ENCODE measurements at places on chromosomes 7 and 10.

GRCh38 chr10:62214364-62214874 is 54.2 kb downstream of the RTKN2 start:
- no peak for DNase-seq

- no peak for DNase-seq
These were observed 564.5 kb upstream of the IGFBP3 start for GRCh38 chr7:46485481-46486065.

GRCh38 chr7:136655414-136655813 is 213.0 kb upstream of the CHRM2 start:
- no peak for DNase-seq

DNA sequence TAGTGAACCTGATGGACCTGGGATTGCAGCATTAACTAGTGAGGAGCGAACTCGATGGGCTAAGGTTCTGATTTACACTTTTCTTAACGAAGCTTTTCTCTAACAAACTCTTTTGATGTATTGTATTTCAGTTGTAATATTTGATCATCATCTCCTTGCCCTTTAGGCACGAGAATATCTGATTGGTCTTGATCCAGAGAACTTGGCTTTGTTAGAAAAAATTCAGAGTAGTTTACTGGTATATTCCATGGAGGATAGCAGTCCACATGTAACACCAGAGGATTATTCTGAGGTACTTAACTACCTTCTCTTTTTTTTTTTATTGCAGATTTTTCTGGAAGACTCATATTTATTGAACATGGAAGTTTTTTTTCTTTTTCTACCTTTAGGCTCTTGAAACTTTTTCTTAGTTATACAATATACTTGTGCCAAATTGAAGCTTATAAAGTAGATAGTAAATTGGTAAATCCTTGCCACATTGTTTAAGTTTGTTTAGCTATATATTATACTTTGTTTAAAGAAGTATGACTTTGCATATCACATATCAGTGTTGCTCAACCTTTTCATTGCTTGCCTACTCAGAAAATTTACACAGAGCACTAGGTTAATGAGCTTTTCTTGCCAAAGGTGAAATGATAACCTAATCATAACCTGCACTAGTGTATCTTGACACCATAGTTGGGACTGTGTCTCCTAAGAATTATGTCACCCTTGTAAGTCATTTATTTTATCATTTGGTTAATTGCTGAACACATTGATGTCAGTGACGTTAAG is 30.4 kb downstream of the CROT start:
- DNase-seq, result no peak

- DNase-seq, result no peak
These were observed 285.2 kb downstream of the AUTS2 start for GRCh38 chr7:69883399-69883891.

DNA sequence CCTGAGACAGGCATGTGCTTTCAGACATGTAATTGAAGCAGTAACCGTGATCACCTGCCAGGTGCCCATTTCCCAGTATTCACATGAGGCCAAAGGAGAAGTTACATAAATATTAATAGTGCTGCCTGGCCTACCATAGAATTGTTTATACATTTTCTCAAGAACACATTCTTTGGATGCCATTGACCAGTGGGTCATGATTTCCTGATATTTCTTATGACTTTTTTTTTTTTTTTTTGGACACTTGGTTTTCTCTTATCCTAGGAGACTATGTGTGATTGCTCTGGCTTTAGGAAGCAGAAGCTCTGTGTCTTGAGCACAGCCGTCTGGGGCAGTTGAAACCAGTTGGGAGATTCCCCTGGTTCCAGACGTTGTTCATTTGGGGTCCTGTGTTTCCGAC is 143.9 kb upstream of the NPS start:
- DNase-seq, result no peak

- DNase-seq, result no peak
These were observed 52.0 kb downstream of the FAS start for GRCh38 chr10:89042562-89042961.

DNA sequence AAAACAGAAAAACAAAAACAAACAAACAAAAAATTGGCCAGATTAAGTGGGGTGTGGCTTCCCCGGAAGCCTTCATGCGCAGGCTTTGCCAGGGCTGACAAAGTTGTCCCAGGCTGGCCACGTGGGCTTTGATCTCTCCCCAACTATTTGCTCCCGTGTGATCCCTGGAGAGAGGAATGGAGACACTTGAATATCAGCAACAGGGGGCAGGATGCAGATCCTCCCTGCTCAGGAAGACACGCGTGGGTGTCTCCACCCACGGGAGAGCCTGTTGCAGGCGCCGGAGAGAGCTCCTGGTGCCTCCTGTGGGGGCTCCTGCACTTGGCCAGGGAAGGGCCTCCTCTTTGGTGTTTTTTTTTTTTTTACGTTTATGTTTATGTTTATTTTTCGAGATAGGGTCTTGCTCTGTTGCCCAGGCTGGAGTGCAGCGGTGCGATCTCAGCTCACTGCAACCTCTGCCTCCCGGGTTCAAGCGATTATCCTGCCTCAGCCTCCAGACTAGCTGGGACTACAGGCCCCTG is 19.0 kb downstream of the TRIM56 start:
- no peak for DNase-seq

- DNase-seq, result no peak
These were observed 180.0 kb downstream of the PARD3 start for GRCh38 chr10:34635111-34635510.

DNA sequence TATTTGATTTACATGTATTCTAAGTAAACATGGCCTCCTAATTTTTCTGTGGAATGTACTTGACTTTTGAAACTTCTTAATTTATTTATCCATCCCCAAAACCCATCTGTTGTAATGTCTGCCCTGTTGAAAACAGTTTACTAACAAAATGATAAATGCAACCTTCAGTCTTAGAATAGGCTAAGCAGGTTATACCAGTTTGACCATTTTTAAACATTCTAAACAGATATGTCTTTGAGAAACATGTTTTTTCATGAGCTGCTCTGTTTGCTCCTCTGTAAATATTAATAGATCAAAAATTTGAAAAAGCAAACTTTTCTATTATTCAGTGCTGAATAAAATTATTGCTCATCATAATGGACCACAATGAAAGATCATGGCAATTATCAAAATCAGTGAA is 33.4 kb upstream of the NRBF2 start:
- no peak for DNase-seq

- no peak for DNase-seq
These were observed 138.0 kb upstream of the KLF6 start for GRCh38 chr10:3923033-3923432.

GRCh38 chr10:31087011-31087410 is 55.3 kb upstream of the ZNF438 start:
- no peak for DNase-seq

DNA sequence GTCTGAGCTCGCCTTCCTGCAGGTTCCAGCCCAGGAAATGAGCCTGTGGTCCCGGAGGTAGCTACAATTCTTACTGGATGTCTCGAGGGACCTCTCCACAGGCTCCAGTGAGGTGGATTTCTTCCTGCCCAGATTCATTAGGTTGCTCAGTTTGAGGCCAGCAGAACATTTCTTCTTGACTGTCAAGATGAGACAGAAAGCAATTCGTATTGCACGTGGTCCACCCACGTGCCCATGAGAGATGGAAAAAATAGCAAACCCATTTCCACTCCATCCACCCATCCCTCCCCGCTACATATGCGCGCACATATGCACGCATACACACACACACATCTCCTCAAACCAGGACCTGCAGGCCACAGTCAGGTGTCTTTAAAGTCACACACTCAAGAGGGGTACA is 68.7 kb downstream of the VWA2 start:
- DNase-seq, result no peak

GRCh38 chr7:150751702-150752101 is 14.5 kb downstream of the GIMAP5 start:
- no peak for DNase-seq

DNA sequence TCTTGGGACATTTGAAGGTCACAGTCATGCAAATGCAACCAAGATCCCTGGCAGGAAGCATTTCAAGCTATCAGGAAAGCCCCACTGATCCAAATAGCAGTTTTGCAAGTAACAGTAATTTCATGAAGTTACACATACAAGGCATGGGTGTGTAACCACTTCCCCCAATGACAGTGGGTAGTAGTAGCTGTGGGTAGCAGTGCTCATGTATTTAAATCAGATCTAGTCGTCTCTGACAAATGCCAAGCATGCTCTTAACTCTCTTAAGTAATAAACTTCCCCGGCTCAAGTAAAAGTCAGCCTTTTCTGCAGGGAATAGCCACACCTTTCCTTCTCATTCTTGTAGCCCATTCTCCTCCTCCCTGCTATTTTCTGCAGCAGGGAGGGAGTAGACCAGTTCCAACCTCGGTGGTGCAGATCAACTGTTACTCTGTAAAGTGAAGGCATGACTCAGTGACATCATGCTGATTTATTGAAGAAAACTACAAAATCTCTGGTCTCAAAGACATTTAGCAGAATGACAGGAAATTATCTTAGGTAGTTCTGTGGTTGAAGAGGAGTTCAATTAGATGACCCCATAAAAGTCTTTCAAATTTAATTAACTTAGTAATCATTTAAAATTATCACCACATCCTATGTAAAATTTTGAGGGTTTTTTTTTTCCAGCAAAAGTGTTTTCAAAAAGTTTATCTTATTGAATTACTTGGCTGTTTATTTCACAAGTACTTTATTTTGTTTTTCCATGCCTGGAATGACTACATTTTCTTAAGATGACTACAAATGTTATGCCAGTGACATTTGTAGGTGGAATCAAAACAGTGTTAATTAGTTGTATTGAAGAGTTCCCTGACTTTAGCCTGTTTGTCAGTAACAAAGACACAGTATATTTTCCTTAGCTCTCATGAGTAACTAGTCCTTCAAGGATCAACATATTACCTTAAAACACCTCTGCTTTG is 568.3 kb downstream of the INHBA start:
- no peak for DNase-seq

GRCh38 chr7:122803851-122804250 is 82.4 kb downstream of the CADPS2 start:
- no peak for DNase-seq

DNA sequence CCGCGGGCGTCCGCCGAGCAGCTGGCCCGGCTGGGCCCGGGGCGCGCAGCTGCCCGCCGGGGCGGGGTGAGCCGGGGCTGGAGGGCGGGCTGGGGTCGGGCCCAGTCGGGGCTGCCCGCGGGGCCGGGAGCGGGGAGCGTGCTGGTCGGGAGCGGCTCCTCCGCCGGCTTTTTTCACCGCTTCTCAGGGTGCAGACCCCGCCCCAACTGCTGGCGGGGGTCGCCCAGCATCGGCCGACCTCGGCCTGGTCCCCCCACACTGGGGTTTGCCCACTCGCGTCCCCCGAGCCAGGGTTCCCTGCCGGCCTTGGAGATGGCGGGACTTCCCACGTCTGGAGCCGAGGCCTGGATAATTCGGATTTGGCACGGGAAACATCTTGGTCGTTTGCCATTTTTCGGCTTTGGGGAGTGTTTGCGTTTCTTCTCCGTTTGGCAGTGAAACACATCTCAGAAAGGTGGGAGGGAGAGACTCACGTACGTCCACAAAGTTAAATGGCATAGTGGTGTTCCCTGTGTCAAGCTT is 432 bp downstream of the TMEM248 start:
- no peak for DNase-seq

GRCh38 chr7:131007439-131008330 is 273.7 kb upstream of the KLF14 start:
- DNase-seq, result no peak

DNA sequence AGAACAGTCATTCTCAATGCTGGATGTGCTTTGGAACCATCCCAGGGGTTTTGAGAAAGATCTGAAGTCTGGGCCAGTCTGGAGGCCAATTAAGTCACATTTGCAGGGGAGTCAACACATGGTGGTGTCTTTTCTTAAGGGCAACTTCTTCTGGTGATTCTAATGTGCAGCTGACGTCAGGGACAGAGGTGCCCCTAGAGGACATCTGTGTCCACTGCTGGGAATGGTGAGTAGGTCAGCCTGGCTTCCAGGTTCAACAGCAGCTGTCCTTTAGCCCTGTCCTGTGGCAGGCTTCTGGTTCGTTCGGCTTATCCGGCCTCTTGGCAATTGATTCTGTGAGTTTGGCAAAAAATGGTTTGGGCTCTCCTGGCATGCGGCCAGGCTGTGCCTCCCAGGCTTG is 269.7 kb upstream of the HABP2 start:
- DNase-seq, result no peak

- DNase-seq, result no peak
These were observed 141.0 kb downstream of the FZD1 start for GRCh38 chr7:91405092-91405788.

DNA sequence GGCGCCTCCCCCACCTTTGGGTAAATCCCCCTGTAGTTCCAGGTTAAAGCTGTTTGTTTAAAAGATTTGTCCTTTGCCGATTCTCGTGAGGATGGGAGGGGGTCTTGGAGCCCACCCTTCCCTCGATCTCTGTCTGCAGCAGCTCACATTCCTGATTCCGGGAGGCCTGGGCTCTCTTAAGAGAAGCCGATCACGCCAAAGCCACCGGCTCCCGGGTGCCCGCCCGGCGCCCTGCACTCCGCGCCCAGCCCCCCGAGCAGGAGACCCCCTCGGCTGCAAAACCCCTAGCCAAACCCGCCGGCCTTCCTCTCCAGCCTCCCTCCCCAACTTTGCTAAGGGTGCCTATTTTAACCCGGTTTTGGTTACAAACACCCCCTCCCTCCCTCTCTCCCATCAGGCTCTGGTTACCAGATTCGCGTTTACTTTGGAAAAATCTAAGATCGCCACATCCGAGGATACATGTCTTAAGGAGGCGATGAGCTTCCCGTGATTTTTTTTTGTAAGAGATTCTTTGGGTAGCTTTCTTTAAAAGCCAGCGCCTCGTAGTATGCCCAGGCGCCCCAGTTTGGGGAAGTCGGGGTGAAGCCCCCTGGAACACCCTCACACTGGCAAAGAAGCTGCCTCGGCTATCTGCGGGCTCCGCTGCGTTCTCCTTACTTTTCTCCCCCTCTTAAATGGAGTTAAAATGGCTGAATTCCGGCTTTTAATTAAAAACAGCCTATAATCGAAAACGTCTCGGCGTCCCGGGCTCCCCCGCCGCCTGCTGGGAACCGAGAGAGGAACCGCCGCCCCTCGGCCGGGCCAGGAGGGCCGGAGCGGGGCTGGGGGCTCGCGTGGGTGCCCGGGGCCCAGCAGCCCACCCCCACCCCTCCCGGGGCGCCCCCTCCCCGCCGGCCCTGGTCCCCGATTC is 983 bp downstream of the TNRC18 start:
- DNase-seq, result no peak

GRCh38 chr7:7704867-7705266 is 13.5 kb downstream of the RPA3 start:
- no peak for DNase-seq

DNA sequence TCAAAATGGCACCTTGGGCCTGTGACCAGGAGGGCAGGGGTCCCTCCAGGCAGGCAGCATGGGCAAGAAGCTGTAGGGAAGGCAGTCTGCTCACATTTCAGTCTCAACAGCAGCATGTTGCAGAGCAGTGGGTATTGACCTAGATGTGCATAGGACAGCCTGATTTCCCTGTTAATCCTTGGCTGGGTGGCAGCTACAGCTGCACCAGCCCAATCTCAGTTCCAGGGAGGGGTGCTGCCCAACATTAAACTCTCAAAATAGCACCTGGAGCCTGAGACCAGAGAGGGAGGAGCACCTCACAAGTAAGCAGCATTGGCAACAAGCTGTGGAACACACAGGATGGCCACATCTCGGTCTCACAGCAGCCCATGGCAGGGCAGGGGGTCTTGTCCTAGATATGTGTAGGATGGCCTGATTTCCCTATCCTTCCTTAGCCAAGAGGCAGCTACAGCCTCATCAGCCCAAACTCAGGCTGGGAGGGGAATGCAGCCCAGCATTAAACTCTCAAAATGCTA is 10.3 kb downstream of the TMEM140 start:
- no peak for DNase-seq
